NCI-H2081 treated with DMSO at 0.1 percent for 48 hours (cell line): ENCODE measurements at places on chromosomes 2 and 18.
A peak's percentile ranks its signal among the peaks of the same experiment; 100 is the strongest.

GRCh38 chr2:152730591-152731333 is 12.3 kb downstream of the ARL6IP6 start:
- no peak for DNase-seq

GRCh38 chr2:241190291-241190981 is 2.0 kb downstream of the ANO7 start:
- no peak for DNase-seq

DNA sequence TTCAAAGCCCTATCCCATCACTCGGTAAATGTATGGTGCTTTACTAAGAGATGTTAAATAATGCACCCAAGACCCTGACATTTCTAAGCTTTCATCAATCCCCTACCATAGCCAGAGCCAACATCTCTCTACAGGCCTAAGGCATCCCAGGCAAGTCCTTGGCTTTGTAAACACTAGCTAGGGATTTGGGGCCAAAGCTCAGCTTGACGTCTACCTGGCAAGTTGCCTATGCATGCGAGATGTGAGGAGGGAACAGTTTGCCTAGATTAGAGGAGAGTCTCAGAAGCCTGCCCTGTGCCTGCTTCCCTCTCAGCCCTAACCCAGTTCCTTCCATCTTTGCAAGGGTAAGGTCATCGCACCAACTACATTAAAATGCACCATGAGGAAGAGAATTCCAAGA is 221.5 kb upstream of the NCKAP5 start:
- DNase-seq, result no peak

DNA sequence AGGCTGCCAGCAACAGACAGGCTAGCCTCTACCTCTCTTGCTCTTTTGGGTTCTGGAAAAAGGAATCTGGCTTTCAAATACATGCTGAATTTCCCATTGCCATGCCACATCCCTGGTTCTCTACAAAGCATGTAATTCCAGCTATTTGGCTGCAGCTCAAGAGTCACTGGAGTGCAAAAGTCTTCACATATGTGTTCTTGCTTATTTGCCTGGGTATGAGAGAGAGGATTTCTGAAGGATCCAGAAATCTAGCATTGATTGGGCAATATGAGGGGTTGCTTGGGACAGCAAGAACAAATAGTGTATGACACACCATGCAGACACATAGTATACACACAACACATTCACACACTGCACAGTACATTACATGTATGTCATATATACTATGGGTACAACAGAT is 30.7 kb upstream of the LGALSL start:
- no peak for DNase-seq

GRCh38 chr2:42321452-42322064 is 39.5 kb downstream of the COX7A2L start:
- DNase-seq, result no peak

- DNase-seq, result no peak
These were observed 35.2 kb downstream of the SKA1 start for GRCh38 chr18:50410008-50410407.

DNA sequence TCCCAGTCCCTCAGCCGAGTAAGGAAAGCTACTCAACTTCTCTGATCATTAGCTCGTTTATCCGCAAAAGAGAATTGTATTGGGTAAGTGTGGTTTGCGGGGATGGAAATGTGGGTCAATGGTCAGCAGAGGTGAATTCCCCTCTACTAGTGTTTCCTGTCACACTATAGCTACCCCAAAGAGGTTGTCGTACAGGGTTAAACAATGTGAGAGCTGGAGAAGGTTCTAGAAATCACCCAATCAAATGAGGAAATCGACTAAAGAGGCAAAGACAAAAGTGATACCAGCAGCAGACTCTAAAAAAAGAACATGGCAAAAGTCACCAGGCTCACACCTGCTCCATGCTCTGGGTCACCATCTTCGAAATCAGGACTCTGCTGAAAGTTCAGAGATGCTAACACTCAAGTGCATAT is 144.7 kb upstream of the ITGA4 start:
- no peak for DNase-seq

DNA sequence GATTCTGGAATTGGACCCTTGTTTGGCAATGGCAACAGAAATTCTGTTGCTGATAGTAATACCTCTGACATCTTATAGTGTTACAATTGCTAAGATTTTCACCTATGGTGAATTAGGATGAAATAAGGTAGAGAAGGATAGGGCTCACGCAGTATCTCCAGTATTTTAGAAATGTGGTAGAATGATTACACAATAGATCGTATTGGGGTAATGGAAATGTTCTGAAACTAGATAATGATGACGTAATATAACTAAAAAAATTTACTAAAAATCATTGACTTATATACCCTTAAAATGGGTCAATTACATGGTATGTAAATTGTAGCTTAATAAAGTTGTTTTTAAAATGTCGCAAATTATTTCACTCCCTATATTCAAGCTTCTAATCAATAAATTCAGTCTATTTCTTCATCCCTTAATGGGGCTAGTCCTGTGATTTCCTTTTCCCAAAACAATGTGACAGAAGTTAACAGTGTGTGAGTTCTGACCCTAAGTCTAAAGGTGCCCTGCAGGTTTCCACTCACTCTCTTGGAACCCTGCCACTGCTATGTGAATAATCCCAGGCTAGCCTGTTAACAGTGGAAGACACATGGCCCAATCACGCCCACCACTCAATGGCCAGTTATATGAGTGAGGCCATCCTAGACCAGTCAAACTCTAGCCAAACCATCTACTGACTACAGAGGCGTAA is 31.2 kb downstream of the USP37 start:
- no peak for DNase-seq

DNA sequence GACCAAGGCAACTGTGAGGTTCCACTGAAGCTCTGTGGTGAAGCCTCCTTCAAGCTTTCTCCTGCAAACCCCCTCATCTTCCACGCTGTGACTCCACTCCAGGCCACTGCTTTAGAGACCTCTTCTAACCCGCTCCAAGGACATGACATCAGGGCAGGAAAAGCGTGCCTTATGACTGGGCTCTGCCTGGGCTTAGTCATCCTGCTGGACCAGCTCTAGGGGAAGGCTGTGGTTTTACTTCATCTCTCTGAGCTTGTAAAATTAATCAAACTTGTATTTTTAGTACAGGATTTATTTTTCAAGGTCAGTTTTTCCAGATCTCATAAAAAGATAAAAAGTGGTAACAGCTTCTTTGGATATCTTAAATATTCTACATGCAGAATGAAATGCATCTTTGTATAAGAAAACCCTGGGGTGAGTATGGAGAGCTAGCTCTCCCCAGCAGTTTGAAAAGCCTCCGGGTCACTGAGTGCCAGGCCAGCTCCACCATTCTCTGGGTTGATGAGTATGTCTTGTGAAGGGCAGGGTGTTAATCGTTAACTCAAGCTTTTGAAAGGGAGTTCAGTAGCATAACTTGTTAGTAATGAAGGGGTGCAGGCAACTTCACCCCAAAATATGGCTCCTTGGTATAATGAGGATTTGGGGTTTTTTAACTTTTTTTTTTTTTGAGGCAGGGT is 33.1 kb upstream of the YPEL5 start:
- DNase-seq, result no peak

DNA sequence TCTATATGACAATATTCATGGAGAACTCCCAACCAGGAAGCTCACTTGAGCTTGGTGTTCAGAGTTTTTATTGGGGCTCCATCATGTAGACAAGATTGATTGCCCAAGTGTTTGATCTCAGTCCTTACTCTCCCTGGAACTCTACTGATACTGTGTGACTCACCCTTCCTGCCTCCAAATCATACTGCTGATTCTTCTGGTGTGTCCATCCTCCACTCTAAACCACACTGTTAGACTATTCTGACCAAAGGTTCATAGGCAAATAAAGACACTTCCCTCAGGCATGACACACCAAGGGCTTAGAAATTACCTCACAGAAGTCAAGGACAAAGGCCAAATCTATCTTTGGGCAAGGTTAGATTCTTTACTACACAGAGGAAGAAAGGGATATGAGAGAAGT is 107.9 kb upstream of the CDH20 start:
- no peak for DNase-seq

GRCh38 chr2:3587432-3587831 is 7.5 kb upstream of the COLEC11 start:
- no peak for DNase-seq

DNA sequence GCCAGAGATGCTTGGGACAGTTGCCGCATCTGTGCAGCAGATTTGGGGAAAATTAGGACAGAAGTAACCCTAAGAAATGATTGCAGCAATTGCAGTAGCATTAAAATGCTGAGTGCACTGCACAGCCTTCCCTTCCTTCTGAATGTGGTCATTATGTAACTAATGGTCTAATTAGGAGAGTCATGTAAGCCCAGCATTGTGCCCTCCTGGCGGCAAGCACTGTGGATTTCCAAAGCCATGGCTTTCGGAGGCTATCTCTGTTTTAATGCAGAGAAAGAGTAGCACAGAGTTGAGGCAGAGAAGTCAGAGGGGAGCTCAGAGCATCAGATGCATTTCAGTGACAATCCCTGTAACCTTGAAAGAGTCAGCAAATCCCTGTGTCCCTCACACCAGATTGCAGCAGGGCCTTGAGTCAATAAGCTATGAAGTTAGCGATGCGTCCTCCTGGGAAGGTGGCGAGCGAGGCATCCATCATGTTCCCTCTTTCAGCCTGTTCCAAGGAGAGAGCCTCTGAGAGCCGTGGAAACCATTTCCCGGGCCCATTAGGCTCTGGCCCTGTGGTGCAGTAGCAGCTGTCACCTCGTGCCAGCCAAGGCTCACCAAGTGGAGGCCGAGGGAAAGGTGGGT is 307.2 kb downstream of the FBXO15 start:
- DNase-seq, result no peak

DNA sequence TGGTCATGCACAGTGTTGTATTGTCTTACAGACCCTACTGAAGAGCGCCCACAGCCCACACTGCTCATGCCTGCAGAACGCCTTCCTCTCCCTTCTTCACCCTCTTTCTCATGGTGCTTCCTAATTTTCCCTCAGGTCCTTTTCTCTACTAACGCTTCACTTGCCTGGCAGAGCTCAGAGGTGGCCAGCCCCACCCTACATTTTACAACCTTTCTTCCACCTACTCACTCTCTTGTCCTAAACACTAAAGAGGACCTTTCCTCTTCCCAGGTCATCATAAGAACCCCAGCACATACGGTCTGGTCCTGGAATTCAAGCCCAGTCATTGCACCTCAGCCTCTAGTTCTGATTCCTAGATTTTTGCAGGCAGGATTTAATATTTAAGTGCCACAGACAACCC is 11.7 kb upstream of the LGALSL start:
- DNase-seq, result no peak

DNA sequence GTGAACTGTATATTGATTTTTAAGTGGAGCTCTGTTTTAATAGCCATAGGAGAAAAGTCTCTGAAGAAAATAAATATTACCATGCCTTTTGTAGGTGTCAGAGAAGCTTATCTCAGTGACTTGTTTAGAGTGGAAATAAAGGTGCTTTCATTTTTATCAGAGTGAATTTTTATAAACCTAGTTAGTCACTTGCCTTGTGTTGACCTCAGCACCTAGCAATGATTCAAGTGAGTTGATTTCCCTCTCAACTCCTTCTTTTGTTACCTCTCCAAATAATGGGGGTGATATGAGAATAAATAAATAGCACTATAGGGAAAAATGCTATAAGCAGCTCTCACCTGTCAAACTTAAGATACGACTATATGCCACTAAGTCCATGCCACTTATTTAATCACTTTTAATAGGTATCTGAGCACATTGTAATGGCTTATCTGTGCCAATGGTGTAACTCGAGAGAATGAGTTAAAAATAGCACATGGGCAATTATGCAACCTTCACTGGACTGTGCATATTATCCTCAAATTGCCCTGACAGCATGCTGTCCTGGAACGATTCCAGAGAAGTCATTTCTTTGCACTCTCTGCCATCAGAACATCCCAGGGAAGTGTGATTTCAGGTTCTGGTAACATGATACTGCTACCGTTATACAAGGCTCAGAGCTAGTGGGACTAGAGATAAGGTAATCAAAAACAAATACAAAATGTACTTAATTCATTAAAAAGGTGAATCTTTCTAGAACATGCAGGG is 290.8 kb downstream of the CCDC85A start:
- peak; percentile 85 for DNase-seq

- DNase-seq, result no peak
These were observed 64.7 kb upstream of the RASGRP3 start for GRCh38 chr2:33411765-33412164.

DNA sequence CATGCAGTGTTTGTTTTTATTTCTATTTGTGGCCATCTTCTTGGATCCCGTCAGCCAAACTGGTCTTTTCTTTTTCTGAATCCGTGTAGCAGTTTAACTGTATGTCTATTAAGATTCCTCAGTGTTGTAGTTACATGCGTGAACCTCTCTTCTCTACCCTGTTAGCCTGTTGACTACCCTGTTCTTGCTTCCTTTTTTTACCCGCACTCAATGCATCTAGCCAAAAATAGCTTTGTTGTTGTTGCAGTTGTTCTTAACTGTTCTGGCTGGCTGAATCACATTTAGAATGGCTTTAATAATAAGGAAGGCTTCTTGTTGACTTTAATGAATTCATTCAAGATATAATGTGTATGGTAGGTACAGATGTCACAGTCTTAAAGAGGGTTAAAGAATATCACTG is 137.1 kb downstream of the LCLAT1 start:
- DNase-seq, result no peak

GRCh38 chr2:208496129-208496528 is 89.5 kb downstream of the PTH2R start:
- DNase-seq, result no peak

DNA sequence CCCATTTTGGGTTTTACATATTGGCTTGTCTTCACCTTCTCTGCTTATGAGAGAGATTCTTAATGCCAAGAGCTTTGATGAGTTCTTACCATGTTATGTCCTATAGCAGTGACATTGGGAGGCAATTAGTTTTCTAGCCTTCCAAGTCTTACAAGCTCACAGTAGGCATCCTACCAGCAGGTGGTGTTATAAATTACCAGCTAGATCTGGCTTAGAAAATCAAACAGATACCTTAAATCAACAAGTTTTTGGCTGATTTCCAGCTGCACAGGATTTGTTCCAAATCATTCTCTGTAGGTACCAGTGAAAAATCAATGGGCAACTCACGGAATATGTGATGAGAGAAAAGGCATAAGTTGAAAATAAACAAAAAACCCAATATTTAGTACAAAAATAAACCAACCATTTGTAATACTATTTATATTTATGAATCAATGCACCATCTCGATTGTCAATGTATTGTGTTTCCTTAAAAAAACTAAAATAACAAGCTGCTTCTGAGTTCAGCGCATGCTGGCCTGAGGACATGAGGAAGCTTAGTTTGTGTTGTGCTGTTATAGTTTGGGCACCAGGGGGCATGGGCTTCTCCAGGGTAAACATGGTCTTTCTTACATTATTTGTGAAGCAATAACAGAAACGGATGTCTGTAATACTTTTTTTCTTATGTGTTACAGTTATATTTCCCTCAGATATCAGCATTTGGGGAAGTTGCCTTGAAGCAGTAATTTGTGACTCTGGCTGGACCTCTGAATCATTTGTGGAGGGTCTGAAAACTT is 34.1 kb upstream of the NXPH2 start:
- peak; percentile 28 for DNase-seq

DNA sequence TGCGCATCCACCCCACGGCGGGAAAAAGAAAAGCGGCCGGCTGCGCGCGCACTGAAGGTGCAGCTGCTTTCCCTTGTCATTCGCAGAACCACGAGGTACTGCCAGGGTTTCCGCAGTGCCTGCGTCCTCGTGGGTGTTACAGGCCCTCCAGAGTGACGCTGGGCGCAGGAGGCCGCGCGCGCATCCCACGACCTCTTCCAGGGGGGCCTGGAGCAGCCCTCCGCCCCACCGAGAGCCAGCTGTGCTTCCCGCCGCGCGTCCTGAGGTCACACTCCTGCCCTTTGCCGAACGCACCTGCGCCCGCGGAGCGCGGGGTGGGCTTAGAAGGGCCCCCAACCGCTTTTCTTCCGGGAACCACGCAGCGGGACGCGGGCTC is 378 bp upstream of the IAH1 start:
- DNase-seq, result no peak
